ENCODE measurements at places on chromosomes 5 and 9.

GRCh38 chr9:113818391-113818790 lies 57.7 kb upstream of the ZNF618 start:
- DNase-seq = no peak

DNA sequence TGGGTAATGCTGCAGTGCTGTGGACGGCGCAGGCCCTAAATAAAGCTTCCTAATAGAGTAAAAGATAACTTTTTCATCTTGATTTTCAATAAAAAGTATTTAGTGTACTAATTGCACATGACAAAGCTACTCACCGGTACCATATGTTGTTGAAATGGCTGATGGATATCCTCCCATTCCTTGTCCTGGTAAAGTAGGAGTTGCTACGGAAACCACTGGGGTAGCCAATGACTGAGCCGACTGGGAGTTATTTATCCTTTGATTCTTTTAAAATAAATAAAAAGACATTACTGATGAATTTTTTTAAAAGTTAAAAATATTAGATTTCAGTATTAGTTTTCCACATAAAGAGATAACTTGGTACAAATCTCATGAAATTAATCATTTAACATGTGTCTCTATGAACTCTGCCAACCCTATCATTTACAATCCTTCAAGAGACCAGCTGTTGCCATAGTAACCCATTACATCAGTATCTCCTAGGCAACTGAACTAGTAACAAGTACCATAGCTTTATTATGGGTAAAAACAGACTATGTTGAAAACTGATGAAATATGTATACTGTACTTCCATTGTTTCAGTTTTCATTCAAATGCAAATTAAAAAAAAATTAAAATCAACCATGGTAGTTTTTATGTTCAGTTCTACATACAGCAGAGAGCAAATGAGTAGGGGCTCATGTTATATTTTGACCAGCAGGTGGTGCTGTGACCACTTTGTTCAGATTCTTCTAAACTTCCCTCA lies 153.7 kb downstream of the MEF2C start:
- peak; percentile 58 for DNase-seq

- no peak for DNase-seq
Observed at GRCh38 chr5:83467371-83468035, 4.0 kb upstream of the VCAN start.

DNA sequence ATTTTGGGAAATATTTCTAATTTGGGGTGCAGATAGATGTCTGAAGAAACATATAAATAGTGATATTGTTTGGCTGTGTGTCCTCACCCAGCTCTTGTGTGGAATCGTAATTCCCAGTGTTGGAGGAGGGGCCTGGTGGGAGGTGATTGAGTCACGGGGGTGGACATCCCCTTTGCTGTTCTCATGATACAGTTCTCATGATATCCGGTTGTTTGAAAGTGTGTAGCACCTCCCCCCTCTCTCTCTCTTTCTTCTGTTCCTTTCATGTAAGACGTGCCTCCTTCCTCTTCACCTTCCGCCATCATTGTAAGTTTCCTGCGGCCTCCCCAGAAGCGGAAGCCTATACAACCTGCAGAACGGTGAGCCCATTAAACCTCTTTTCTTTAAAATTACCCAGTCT lies 11.4 kb upstream of the ADAMTS16 start:
- DNase-seq = no peak

- no peak for DNase-seq
Observed at GRCh38 chr5:143188692-143189091, 214.8 kb downstream of the NR3C1 start.

DNA sequence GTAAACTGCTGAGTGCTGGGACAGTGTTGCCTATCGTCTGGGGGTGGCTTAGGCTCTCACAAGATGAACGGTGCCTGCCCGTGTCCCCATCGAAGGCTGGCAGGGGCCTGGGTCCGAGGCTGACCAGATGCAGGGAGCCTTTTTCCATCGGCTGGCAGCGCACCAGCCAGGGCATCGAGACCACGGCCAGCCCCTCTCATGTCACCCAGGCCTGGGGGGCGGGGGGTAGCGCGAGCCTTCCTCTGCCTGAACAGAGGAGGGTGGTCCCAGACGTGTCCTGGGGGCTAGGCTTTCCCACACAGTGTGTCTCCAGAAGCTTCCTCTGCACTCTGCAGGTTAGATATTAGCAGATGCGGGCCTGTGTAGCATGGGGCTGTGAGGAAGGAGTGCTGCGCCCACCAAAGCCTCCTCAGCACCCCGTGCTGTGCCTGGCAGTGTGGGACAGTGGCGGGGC lies 17.3 kb downstream of the FGD3 start:
- DNase-seq = no peak

DNA sequence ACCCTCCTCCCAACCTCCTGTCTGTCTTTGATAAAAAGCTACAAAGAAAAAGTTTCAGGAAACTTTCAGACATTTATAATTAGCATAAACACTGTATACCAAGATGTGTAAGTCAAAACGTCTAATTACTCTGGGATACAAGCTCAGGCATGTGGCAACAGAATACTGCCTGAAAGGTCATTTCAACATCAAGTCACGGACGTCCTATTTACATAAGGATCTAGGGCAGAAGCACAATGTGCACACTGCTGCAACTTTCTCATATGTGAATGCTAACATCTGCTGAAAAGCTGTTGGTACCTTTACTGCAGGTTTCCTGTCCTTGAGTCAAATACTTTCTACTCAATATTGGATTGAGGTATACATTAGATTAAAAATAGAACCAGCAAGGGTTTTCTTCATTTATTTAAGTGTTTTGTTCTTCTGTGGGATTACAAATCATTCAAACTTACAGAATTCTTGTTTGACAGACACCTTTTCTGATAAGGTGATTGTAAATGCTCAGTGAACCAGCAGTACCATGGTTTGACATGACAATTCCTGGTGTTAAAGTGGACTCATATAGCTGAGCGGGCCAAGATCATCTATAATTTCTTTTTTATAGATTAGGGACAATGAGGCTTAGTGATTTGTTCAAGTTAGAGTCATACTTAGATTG lies 36.8 kb downstream of the ELL2 start:
- DNase-seq = no peak

DNA sequence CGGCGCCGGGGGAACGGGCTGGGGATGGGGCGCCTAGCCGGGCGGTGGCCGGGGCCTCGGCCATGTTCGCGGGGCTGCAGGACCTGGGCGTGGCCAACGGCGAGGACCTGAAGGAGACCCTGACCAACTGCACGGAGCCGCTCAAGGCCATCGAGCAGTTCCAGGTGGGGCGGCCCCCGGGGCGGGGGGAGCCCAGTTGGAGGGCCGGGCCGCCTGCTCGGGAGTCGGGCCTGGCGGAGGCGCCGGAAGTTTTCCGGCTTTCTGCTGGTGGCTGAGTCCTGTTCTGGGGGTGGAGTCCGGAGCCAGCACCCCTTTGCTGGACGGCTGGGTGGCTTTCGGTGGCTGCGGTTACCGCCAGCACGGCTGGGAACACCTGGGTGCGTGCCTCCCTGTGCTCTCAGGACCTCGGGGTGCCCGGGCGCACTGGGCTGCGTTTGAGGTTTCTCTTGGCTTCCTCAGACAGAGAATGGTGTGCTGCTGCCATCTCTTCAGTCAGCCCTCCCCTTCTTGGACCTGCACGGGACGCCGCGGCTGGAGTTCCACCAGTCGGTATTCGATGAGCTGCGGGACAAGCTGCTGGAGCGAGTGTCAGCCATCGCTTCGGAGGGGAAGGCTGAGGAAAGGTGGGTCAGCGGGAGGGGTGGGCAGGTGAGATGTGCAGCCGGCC lies 454 bp downstream of the NELFB start:
- DNase-seq = no peak

- DNase-seq = no peak
Observed at GRCh38 chr5:68288707-68289134, 73.2 kb downstream of the PIK3R1 start.

DNA sequence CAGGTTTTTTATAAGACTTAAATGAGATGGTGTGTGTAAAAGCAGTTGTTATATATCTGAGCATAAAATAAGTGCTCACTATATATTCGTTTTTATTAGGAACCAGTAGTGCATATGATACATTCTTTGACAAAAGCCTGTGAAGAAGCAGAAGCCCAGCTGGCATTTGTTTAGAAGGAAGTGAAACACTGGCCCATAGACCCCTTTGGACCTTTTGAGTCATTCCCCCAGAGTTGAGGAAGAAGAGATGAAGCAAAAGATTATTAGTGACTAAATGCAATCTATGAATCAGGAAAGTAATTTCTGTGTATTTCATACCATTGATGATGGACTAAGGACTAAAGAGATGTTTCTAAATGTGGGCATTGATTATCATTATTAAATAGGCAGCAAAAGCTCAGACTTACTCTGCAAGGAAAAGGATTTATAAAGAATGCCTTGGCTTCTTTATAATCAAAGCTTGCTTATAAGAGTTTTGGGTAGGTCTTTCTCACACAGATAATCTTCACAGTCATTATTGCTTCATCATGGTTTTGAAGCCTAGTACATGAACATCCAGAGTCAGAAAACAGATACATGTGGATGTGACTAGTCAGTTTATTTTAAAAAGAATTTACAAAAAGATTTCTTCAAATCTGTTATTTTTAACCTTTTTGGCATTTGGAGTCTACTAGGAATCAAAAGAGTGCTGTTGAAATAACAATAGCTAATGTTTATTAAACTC lies 16.9 kb upstream of the FER start:
- DNase-seq = no peak

DNA sequence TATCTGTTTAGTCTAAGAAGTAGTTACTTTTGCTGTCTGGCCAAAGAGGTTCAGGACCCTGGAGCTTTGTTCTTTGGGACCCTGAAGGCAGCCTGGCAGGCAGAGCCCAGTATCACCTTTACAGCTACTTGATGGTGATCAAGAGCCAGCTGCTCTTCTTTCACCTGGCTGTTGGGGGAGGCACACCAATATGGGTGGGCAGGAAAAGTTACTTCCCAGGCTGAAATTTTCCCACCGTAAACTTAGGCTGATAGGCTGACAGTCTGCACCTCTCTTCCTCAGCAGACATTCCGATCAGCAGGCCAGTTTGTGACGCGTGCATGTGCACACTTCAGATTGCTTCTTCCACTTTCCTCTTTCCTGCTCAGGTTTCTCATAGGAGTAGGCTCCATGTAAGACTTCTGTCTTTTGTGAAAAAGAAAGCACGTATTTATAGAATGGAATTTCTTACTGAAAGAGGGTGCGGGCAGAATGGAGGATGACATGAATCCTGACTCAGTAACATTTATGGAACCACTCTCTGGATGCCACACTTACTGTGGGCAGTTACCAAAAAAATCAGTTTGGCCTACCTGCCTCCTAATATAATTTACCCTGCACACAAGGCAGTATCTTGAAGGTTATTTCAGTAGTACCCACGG lies 223.9 kb upstream of the DMRT1 start:
- no peak for DNase-seq

- DNase-seq = no peak
Observed at GRCh38 chr9:99354104-99354503, 132.0 kb downstream of the SEC61B start.

GRCh38 chr9:70352356-70352755 lies 62.1 kb downstream of the KLF9 start:
- DNase-seq = no peak

GRCh38 chr9:109092051-109092580 lies 27.6 kb downstream of the TMEM245 start:
- no peak for DNase-seq

DNA sequence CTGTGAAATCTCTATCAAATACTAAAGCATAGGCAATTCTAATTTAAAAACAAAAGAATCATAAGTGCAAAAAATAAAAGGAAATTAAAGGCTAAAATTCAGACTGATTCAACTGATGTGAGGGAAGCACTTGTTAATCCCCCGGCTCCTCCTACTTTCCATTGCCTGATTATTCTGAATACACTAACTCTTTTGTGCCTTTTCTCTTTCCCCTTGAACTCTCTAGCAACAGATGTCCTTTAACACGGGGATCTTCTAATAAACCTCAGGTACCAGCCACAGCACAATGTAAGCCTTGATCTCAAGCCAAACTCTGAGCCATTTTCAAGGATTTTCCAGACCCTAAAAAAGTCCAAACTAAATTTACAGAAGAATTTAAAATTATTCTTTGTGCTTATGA lies 61.5 kb downstream of the KCNV2 start:
- DNase-seq = no peak

DNA sequence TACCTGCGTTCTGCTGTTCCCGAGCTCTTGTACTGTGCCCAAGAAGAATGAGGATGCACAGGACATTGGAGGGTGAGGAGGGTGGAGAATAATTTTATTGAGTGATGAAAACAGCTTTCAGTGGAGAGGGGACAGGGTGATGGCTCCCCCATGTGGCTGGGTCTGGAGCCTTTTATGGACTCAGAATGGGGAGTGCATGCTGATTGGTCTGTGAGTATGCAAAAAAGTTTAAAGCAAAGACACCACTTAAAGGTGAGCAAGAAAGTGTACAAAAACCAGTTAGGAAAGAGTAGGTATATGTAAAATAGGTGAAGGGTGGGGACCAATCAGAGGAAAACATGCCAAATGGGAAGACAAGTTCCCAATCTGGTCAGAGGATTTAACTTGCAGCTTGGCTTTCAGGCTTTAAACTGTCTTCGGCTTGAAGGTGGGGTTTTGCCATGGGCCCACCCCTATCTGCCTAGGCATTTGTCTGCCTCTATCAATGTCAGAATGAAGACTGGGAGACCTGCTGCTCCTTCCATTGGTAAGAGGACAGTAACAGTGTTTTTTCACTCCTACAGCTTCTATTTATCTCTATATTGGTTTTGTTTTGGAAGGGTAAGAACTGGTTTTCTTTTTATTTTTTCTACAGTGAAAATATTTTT lies 118.0 kb upstream of the RAI14 start:
- no peak for DNase-seq

GRCh38 chr5:37900692-37901091 lies 60.9 kb upstream of the GDNF start:
- DNase-seq = no peak

GRCh38 chr5:160449458-160449857 lies 27.8 kb downstream of the PTTG1 start:
- no peak for DNase-seq

DNA sequence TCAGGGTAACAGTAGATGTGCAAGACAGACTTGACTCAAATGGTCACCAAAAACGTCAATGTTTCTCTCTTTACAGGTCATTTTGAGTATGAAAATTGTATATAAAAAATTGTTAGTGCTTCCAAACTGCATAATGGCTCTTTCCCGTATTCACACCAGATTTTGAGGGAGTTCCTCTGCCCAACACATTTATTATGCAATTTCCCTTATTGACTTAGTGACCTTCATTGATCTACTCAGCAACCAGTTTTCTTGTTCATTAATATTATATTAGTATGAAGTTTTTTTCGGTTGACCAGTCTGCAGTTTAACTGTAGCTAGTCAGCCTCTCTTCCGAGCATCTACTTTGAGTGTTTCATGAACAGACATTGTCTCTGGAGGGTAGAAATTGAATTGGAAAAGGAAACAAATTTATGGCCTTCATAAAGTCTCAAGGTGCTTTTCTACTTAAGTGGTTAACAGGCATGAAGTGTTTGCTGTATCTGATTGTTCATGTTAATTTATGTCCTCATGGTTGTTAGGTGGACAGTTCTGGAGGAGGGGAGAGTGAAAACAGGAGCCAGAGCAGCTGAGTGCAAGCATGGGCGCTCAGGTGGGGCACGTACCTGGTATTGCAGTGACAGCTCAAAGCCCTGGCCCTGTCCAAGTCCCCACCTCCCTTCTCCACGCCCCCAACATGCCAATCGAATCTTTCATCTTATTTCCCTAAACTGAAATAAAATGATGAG lies 240.2 kb downstream of the RFK start:
- no peak for DNase-seq

GRCh38 chr9:115333277-115334070 lies 215.5 kb upstream of the TNC start:
- DNase-seq = no peak
